Cerebellar cortex (tissue), 1 donor: ENCODE measurements at places on chromosomes 2 and 18.

GRCh38 chr2:203437511-203437910 is 97.6 kb downstream of the RAPH1 start:
- no peak for DNase-seq

GRCh38 chr2:19367326-19367725 is 8.9 kb upstream of the OSR1 start:
- DNase-seq: no peak

- DNase-seq: no peak
Measured at GRCh38 chr2:219551441-219552381, 7.9 kb downstream of the TMEM198 start.

DNA sequence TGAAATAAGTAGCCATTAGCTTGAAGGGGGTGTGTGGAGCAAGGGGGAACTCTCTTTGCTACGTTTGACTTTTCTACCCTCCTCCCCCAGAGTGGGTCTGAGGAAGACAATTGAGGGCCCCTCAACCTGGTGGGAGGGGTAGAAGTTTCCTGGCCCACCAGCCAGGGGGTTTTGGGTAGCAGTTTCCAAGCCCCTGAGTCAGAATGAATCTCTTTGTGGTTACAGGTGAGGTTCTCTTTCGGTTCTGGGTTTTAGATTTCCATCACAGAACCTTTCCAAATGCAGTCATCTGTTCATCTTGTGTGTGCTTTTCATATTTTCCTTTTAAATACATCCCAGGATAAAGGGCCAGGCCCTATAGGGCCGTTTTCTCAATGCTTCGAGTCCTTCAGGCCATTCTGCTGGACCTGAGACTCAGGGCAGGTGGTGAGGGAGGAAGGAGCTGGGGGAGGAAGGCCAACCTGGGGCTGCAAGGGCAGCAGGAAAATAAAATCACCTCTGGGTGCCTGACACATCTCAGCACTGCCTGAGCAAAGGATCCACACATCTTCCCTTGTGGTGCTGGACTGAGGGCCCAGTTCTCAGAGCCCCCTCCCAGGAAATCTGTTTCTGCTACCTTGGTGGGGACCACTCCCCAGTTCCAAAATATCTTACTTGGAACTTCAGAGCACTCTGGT is 4.7 kb downstream of the LBH start:
- no peak for DNase-seq

- DNase-seq: no peak
Measured at GRCh38 chr2:178962152-178962551, 87.8 kb downstream of the CCDC141 start.

GRCh38 chr2:233185330-233185729 is 66.1 kb upstream of the ATG16L1 start:
- no peak for DNase-seq

DNA sequence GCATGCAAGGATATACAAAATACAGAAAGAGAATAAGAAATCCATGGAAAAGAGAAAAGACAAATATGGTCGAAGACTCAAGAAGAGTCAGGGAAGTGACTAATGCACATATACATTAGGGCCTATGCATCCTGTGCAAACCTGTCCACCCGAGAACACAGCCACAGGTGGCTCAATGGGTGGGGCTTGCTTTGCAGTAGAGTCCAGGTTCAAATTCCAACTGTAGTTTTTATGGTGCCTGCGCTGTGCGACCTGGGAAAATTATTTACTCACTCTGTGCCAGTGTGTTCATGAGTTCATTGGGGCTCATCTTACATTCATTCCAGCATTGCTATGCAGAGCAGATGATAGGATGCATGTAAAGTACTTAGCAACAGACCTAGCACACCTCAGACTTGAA is 244.7 kb downstream of the CTNNA2 start:
- no peak for DNase-seq

- no peak for DNase-seq
Measured at GRCh38 chr2:191151331-191151730, 537 bp upstream of the STAT4 start.

DNA sequence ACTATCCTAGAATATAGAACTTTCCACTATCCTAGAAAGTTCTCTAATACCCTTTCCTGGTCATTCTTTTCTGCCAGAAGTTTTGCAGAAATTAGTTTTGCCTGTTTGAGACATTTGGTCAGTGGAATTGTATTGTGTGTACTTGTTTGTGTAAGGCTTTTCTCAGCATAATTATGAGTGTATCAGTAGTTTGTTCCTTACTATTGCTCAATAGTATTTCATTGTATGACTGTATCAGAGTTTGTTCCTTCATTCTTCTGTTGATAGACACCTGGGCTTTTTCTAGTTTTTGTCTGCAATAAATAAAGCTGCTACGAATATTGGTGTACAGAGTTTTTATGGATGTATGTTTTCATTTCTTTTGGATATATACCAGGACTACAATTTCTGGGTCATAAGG is 27.2 kb downstream of the CCDC138 start:
- DNase-seq: no peak

DNA sequence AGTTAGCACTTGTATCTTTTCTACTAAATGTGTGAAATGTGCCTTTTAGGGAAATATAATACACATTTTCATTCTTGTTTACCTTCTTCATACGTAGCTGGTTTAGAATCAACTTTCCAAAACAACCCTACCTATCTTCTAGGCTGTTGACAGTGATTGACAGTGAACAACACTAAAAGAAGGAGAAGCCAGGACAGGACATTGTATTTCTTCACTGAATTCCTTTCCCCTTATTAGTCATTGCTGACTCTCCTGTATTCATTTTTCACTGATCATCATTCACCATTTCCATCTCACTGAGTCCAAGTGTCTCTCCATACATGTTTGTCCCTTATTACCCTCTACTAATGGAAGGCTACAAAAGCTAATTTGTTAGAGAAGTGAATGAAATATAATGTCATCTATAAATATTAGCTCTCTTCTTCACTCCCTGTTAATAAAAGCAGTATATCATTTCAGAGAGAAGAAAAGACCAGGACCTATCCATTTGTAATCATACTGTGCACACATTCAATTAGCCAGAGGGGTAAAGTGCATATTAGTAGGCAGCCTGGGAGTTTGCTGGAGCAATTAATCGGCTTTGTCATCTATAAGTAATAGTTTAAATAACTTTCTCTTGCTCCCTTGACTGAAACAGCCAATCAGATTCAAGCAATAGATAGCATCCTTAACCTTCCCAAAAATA is 192.5 kb upstream of the FOSL2 start:
- DNase-seq: no peak

- no peak for DNase-seq
Measured at GRCh38 chr18:8218197-8218596, 391.0 kb upstream of the RAB12 start.

- DNase-seq: no peak
Measured at GRCh38 chr2:127829845-127830246, 18.9 kb upstream of the WDR33 start.

DNA sequence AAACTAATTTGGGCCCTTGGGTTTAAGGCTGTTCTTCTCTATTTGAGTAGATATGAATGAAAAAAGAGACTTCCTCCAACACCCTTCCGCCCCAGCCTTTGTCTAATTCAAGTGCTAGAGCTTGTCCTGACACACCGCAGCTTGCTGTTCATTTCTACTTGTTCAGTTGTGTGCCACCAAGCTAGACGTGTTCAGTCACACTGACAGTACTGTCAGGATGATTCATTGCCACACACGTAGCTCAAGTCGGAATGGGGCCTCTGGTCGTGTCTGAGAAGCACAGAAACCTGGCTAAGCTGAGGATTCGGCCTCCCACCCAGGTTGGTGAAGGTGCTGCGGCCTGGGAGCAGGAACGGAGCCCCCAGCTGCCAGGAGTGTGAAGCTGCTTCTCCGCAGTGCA is 45.6 kb upstream of the INHBB start:
- no peak for DNase-seq

- DNase-seq: no peak
Measured at GRCh38 chr2:160294339-160294803, 94.3 kb upstream of the ITGB6 start.

DNA sequence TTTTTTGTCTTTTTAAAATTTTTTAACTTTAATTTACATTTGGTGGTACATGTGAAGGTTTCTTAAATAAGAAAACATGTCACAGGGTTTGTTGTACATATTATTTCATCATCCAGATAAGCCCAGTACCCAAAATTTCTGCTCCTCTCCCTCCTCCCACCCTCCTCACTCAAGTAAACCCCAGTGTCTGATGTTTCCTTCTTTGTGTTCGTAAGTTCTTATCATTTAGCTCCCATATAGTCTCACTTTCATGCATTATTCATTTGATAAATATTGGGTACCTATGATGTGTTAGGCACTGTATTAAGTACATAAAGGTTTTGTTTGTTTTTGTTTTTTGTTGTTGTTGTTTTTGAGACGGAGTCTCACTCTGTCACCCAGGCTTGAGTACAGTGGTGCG is 5.7 kb upstream of the TGIF1 start:
- DNase-seq: no peak

- DNase-seq: no peak
Measured at GRCh38 chr2:102080451-102081242, 61.9 kb upstream of the IL1R1 start.

- no peak for DNase-seq
Measured at GRCh38 chr2:21165350-21165749, 41.6 kb downstream of the TDRD15 start.

GRCh38 chr18:35811896-35812295 is 160.6 kb upstream of the RMP24 start:
- DNase-seq: no peak

DNA sequence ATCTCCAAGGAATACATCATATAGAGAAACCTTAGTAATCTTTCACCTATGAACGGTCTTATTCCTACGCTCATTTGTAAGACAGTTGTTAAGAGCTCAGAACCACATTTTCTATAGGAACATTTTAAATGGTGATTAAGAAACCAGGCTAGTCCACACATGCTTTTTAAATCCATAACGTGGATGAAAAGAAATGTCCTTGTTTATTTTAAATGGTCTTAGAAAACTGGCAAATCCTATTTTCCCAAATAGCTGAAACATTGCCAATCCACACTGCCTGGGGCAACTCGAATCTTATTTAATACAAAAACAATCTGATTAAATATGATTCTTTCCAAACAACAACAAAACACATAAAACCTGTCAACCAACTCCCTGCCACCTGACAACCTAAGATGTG is 23.7 kb downstream of the METTL8 start:
- DNase-seq: no peak

DNA sequence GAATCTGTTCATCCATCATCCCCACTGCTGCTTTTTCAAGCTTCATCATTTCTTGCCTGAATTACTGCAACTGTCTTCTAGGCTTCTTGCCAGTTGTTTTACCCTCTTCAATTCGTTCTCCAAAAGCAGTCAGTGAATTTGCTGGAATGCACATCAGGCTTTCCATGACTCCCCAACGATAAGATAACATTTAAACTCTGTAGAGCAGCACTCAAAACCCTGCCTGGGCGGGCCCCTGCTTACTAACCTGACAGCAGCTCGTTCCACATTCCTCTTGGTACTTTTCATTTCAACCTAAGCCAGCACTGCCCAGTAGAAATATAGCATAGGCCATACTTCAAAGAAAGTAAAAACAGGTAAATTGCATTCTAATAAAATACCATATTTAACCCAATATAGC is 342.9 kb downstream of the SUCLG1 start:
- DNase-seq: no peak

DNA sequence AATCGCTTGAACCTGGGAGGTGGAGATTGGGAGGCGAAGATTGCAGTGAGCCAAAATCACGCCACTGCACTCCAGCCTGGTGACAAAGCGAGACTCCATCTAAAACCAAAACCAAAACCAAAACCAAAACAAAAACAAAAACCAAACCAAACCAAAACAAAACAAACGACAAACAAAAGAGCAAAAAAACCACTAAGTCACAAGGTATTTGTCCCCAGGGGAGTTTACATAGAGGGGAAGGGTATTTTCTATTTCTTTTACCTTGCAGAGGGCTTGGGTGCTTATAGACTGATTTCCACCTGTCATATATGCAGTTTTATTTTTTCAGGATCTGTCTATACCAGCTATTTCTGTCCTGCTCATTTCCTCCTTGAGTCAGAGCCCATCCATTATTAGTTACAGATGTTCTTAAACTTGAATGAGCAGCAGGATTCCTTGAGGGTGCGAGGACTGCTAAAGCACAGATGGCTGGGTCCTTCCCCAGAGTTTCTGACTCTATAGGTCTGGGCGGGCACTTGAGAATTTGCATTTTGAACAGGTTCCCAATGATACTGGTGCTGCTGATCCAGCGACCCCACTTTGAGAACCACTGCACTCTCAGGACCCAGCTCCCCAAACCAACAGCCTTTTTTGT is 102.2 kb upstream of the UXS1 start:
- no peak for DNase-seq

GRCh38 chr2:128732976-128733431 is 414.3 kb upstream of the HS6ST1 start:
- no peak for DNase-seq

GRCh38 chr2:31266804-31267203 is 32.9 kb downstream of the EHD3 start:
- DNase-seq: peak; percentile 19

DNA sequence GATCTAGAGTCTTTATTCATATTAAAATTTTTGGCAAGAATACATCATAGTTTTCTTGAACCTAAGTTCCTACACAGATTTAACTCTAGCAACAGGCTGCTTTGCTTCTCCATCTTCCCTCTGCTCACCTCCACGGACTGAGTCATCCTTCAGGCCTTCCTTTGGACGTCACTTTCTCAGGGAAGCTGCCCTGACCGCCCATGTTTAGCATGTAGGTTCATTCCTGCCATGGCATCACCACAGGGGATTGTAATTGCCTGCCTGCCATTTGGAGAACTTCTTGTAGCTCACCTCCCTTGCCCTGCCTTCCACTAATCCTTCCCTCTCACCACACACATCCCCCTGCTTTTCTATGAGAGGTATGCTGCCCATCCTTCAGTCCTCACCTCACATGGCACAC is 43.9 kb upstream of the B3GNT2 start:
- no peak for DNase-seq

GRCh38 chr2:107358362-107358761 is 468.3 kb upstream of the RGPD4 start:
- no peak for DNase-seq

GRCh38 chr18:9038277-9038871 is 64.1 kb upstream of the NDUFV2 start:
- DNase-seq: no peak

GRCh38 chr18:24499814-24500213 is 39.4 kb downstream of the HRH4 start:
- DNase-seq: peak; percentile 24

- no peak for DNase-seq
Measured at GRCh38 chr2:13986119-13986720, 646.3 kb upstream of the LRATD1 start.
